ENCODE measurements at places on chromosomes 12 and 14.

DNA sequence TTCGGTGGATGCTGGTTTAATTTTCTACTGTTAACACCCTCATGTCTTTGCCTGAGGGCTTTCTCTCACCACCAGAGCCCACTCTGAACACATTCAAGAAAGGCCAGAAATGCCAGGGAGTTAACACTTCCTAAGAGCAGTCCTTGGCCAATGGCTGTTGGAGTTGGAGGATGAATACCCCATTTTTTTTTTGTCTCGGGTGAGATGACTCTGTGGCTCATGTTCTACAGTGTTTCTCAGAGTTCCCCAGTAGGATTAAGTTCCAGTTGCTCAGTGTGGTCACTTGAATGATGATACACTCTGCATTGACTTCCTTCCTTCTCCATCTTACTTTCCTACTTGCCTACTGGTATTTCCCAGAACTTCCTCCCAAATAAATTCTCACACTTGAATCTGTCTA, 65.8 kb downstream of the FOS start:
- no peak for DNase-seq

DNA sequence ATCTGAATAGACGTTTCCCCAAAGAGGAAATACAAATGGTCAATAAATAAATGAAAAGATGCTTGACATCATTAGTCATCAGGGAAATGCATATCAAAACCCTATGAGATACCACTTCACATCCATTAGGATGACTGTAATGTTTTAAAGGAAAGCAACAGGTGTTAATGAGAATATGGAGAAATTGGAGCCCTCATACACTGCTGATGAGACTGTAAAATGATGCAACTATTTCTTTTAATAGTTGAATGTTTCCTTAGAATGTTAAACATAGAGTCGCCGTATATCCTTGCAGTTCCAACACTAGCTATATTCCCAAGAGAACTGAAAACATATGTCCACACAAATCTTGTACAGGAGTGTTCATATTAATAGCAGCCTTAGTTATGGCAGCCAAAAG, 133.2 kb downstream of the SLC38A4 start:
- no peak for DNase-seq

DNA sequence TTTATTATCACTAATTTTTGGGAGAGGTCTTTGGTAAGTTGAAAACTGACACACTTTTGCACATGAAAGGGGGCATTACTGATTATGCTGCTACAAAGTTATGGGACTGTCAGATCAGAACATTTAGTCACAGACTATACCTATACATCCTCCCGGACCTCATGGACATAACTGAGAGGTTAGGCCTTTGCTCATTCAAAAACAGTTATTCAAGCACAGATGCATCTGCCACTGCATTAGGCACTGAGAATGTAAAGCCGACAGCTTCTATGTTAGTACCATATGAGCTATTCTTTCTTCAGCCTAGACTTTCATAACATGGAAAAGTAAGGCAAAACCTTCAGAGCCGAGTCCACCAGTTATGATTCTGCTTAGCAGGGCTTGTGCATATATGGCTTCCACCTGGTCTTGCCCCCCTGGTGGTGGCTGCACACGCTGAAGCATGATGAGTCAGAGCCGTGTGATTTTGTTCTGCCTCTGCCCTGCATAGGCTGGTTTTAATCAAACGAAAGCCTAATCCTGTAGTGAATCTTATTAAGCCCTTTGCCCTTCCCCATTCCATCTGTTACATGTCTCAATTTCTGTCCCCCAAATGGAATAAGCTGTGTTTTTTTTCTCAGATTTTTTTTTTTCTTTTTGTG, 21.8 kb upstream of the RNU6-8 start:
- no peak for DNase-seq

GRCh38 chr14:68164711-68165113, 345.1 kb downstream of the RAD51B start:
- no peak for DNase-seq

GRCh38 chr12:103768467-103769123, 72.4 kb downstream of the NT5DC3 start:
- no peak for DNase-seq

DNA sequence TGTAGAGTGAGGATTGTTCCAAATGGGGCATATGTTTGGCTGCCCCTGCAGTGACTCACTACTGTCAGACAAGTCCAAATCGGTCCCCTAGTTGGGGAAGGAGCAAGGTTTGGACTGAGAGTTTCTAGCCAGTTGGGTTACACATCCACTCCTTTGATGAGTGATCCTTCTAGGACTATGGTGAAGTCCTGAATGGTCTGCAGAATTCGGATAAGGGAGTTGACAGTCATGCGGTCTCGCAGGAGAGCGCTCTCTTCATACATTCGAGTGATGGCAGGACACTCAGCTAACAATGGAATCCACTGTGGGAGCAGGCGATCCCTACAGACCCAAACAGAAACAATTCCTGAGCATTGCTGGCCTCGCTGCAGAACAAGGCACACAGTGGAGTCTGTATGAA, 61.5 kb upstream of the SINHCAF start:
- no peak for DNase-seq

GRCh38 chr14:67077921-67078320, 111.3 kb upstream of the GARIN2 start:
- no peak for DNase-seq
